ENCODE measurements at places on chromosomes 1 and 21. TPM values are rescaled to one million over a fixed set of nuclear protein-coding genes. Genes with fewer than 3 reads are reported as not detected.
A peak's percentile ranks its signal among the peaks of the same experiment; 100 is the strongest.

DNA sequence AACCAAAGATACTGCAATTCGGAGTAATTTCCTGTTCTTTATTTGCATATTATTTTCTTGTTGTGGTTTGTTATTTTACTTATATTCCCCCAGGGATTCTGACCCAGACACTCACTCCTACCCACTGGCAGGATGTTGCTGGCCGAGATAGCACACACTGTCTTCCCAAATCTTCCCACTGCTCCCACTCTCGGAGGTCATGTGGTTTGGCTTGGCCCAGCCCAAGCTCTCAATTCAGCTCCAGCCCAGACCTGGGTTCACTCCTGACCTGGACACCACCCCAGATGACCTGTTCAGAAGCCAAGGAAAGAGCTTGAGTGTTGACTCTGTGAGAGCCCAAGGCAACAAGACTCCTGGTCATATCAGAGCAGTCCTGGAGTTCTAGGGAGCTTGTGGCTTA, 1.2 kb upstream of the FAM43B start:
- H3K4me1 ChIP-seq: no peaks in the 10 kb centered on the region
- no peak overlapping the region for H3K27ac ChIP-seq
- H3K4me3 ChIP-seq: no peak overlapping the region
- no peak for DNase-seq

- no peak for DNase-seq
- H3K27ac ChIP-seq: peak overlapping the region; percentile 76
- H3K4me3 ChIP-seq: peak overlapping the region; percentile 75
- H3K27me3 ChIP-seq: peaks cover 8% of the 10 kb centered on the region
- H3K4me1 ChIP-seq: peaks cover 9% of the 10 kb centered on the region
Observed at GRCh38 chr1:211606914-211607753, 28.2 kb upstream of the SLC30A1 start.

DNA sequence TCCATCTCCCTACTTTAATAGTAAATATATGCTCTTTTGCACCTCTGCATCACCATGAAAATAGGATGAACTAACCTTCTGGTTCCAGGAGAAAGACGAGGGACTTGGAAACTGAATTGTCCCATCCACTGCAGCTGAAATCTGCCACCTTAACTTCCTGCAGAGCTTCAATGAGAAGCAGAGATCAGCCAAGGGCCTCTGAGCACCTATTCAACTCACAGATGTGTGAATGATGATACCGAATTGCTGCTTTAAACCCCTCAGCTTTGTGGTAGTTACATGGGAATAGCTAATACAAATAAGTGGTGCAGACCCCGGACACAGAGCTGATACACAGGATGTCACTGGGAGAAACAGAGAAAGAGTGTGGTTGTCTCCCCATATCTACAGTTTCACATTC, 616.8 kb downstream of the NCAM2 start:
- H3K27ac ChIP-seq: no peak overlapping the region
- no peaks in the 10 kb centered on the region for H3K27me3 ChIP-seq
- no peak for DNase-seq

DNA sequence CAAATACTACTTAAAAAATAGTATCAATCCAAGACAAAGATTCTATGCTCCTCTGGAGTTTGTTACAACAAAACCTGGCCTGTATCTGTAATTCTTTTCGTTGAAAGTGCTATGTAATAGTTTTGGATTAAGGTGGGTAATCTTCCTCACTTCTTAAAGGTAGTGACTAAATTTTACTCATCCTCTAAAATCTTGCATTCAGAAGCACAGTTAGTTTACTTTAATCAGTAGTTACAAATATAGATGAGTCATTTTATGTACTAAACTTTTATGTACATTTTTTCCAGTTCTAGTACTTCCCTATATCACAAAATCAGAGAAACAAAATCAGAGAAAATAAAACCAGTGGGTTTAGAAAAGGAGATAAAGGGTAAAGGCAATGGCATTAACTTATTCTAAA, 51.3 kb downstream of the ZNHIT6 start:
- no peak overlapping the region for H3K27ac ChIP-seq
- H3K36me3 ChIP-seq: peaks cover 49% of the 10 kb centered on the region
- H3K4me3 ChIP-seq: no peak overlapping the region
- no peaks in the 10 kb centered on the region for H3K27me3 ChIP-seq
- no peak for DNase-seq

GRCh38 chr1:236257216-236257615, 24.5 kb downstream of the ERO1B start:
- H3K4me1 ChIP-seq: peaks cover 16% of the 10 kb centered on the region
- peaks cover 39% of the 10 kb centered on the region for H3K36me3 ChIP-seq
- no peaks in the 10 kb centered on the region for H3K27me3 ChIP-seq
- DNase-seq: no peak

Gene FMO5
- 0.31 TPM for total RNA-seq

Gene CELSR2
- 2.6 TPM for total RNA-seq

- no peak overlapping the region for H3K27ac ChIP-seq
- H3K27me3 ChIP-seq: peaks cover 3% of the 10 kb centered on the region
- H3K36me3 ChIP-seq: no peaks in the 10 kb centered on the region
- no peak overlapping the region for H3K4me3 ChIP-seq
- DNase-seq: no peak
Observed at GRCh38 chr1:66642992-66643391, 109.0 kb downstream of the SGIP1 start.

Gene TLR5
- 0.38 TPM for total RNA-seq

Gene TMEM81
- 1.5 TPM for total RNA-seq

- no peak for DNase-seq
- H3K4me3 ChIP-seq: no peak overlapping the region
- peaks cover 3% of the 10 kb centered on the region for H3K27me3 ChIP-seq
- H3K4me1 ChIP-seq: no peaks in the 10 kb centered on the region
- H3K27ac ChIP-seq: no peak overlapping the region
Observed at GRCh38 chr21:32189688-32190483, 89.0 kb downstream of the MIS18A start.

DNA sequence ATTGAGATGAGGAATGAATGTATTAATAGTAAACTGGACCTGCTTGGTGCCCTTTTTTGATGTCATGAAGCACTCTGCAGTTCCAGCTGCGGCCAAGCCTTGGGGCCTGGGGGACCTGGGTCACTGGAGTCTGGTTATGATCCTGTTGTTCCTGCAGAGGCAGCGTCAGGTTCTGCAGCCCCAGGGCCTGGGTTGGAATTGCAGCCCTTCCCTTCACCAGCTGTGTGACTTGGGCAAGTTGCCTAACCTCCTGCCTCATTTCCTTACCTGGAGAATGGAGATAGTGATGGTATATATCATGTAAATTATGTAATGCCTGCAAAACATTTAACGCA, 9.1 kb upstream of the ATP5PO start:
- no peak overlapping the region for H3K27ac ChIP-seq
- H3K36me3 ChIP-seq: no peaks in the 10 kb centered on the region
- H3K27me3 ChIP-seq: peaks cover 3% of the 10 kb centered on the region
- peaks cover 9% of the 10 kb centered on the region for H3K4me1 ChIP-seq
- no peak overlapping the region for H3K4me3 ChIP-seq
- DNase-seq: no peak

DNA sequence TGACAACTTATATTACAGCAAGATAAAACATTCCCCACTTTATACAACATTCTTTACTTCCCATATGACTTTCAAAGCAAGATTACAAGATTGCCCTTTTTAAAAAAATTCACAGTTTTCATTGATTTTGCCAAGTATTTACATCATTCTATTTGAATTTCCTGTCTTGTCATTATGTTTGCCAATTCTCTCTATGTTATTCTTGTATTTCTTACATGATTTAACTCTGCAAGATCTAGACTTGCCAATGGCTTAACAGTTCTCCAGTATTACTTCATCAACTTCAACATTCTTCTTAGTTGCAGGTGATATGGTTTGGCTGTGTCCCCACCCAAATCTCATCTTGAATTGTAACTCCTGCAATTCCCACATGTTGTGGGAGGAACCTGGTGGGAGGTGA, 31.6 kb downstream of the FMO4 start:
- DNase-seq: no peak
- no peaks in the 10 kb centered on the region for H3K4me1 ChIP-seq
- no peaks in the 10 kb centered on the region for H3K27me3 ChIP-seq
- H3K36me3 ChIP-seq: peaks cover 8% of the 10 kb centered on the region
- H3K4me3 ChIP-seq: no peak overlapping the region

Gene SPRR5
- not detected for total RNA-seq

DNA sequence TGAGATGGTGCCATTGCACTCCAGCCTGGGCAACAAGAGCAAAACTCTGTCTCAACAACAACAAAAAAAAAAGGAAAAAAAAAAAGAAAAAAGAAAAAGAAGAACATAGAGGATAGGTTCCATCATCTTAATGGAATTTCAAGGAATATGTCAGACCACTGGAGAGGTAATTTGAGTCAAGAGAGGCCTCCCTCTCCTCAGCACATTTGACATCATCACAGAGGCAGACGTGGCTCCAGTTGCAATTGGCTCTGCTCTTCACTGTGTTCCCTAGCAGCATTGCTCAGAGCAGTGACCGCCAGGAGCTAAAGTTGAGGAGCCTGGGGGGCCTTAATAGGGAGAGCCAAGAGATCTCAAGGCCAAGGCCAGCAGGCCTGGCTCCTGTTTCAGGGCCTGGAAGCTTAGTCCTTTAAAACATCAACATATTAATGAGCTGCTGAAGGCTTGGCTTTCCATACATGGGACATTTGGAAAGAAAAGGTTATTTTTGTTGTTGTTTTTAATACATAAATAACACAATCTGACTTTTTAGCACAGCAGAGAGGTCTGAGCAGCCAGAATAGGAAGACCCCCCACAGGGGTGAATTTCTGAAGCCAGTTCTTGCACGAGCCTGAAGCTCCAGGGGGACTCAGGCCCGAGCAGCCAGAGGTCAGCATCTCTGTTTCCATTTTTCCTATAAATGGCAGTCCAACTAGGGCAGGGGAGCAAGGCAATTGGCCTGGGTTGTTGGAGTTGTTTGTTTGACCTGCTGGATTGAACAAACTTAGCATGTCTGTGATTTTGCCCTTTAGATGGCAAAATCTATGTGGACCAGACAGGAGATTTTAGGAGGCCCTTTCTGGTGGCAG, 118.3 kb upstream of the FGGY start:
- H3K27ac ChIP-seq: no peak overlapping the region
- H3K4me1 ChIP-seq: no peaks in the 10 kb centered on the region
- no peaks in the 10 kb centered on the region for H3K27me3 ChIP-seq
- H3K36me3 ChIP-seq: no peaks in the 10 kb centered on the region
- DNase-seq: no peak
- no peak overlapping the region for H3K4me3 ChIP-seq

DNA sequence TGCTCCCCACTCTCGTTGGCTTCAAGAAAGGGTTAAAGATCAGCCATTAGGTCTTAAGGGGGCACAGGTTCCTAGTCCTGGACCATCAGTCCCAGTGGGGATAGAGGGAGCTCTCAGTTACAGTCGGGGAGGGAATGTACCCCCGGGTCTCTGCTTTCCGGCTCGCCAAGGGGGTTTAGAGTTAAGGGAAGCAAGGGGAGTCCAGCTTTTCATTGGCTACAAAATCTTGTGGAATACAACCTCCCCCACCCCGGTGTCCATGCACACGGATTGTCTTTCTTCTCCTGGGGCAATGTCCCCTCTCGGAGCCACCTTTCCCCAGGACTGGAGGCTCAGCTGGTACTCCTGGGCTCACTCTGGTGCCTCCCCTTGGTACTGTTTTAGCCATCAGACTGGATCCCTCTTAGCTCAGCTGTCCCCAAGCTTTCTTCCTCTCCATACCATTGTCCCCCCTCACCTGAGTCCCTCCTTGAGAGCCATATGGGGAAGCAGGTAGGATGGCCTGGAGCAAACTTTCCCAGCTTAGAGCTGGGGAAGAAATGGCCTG, at the start of gene A3GALT2:
TSS of gene A3GALT2 (minus strand) at position 480 of the 547 bp plus-strand sequence. CDS start at position 480, 0 bp downstream.
- no peak for DNase-seq
- H3K36me3 ChIP-seq: peaks cover under 1% of the 10 kb centered on the region

GRCh38 chr1:161172349-161172748, 5.0 kb downstream of the B4GALT3 start:
- peak overlapping the region; percentile 70 for H3K27ac ChIP-seq
- H3K36me3 ChIP-seq: peaks cover 34% of the 10 kb centered on the region
- DNase-seq: no peak
